ENCODE measurements at places on chromosomes 5 and 9.

DNA sequence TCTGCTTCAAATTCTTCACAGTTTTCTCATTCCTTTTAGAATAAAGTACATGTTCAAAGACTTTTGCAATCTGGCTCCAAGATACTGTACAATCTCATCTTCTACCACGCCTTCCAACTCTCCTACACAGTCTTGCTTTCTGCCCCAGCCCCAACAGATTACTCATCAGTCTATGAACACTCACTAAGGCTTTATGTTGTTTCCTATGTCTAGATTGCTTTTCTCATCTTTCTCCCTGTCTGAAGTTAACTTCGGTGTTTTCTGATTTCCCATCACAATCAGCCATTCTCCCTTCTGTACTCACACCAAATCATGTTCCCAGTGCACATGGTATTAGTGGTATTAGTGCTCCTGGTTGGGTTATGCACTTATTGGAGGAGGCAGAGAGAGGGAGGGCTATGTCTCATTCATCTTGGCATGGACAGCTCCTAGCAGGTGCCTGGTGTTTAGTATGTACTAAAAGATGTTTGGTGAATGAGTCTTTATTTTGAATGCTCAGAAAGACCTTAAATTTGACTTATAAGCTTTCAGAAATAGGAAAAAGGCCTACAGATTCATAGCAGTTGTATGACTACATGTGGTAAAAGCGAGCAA, 44.0 kb upstream of the ZNF608 start:
- no peak for DNase-seq

- no peak for DNase-seq
Observed at GRCh38 chr9:86500667-86501435, 146.6 kb upstream of the TUT7 start.

DNA sequence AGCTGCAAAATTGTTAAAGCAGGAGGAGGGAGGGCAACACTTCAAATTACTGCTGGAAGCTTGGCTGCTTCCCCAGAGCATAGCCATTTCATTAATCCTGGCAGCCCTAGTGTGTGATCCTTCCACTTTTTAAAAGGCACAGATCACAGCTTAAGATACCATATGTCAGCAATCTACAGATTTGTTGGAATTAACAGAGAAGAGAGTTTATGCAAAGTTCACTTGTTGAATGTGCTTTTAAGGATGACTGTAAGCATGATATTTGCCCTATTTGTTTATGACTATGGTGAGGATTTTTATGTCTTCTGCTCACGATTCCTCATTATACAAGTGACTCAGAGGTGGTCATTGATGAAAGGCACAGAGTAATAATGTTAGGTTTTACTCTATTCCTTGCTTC, 156.0 kb upstream of the CDKN2B start:
- no peak for DNase-seq

- no peak for DNase-seq
Observed at GRCh38 chr9:121358751-121359150, 11.3 kb downstream of the STOM start.

- DNase-seq, result no peak
Observed at GRCh38 chr9:32010322-32010721, 374.1 kb upstream of the ACO1 start.

DNA sequence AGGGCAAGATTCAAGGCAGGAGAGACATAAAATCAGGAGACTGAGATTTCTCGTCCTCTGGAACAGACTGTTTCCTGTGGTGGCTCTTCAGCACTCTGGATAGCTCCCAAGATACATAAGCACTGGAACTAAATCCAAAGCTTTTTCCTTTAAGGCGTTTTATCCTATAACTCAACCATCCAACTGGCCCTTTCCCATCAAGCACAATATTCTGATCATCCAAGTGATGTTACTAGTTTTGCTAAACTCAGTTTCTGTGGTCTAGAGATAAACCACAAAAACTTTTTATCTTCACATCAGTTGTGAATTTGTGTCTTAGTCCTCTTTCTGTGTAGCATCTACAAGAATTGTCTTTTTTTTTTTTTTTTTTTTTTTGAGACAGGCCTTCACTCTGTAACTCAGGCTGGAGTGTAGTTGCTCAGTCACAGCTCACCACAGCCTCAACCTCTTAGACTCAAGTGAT, 299.4 kb downstream of the COX7C start:
- peak; percentile 27 for DNase-seq

- no peak for DNase-seq
Observed at GRCh38 chr5:93510626-93511380, 70.2 kb downstream of the NR2F1-AS1 start.

DNA sequence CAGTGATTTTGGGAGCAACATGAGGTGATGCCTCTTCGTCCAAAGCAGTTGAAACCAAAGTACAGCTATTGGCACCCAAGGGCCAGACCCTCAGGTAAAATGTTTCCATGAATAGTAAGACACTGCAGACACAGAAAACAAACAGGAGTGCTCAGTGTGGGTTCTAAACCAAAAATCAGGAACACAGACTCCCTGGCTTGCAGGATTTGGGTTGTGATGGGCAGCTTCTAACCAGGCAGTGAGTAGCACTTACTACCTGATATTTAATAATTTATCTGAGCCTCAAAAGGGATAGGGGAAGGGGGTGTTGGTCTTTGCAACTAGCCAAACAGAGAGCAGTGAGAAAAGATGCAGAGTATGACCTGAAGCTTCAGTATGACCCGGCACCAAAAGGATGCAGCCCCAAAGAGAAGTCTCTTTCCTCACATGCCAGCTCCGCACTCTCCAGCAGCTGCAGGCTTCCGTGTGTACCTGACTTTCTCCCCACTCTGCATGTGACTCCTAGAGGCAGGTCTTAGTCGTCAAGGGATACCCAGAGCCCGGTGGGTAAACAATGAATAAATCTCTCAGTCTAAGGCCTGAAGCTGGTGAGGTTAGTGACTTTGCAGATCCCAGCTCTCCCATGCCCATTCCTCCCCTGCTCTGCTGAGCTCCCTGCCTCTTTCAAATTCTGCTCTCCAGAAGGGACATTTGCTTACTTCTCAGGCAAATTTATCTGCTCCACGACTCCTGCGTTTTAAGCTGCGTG, 105.4 kb upstream of the SPOCK1 start:
- no peak for DNase-seq

GRCh38 chr5:10465726-10466125, 24.0 kb downstream of the ROPN1L start:
- no peak for DNase-seq

- DNase-seq, result no peak
Observed at GRCh38 chr5:92780057-92780456, 801.0 kb downstream of the NR2F1-AS1 start.

- no peak for DNase-seq
Observed at GRCh38 chr5:107092695-107093094, 578.0 kb downstream of the EFNA5 start.

DNA sequence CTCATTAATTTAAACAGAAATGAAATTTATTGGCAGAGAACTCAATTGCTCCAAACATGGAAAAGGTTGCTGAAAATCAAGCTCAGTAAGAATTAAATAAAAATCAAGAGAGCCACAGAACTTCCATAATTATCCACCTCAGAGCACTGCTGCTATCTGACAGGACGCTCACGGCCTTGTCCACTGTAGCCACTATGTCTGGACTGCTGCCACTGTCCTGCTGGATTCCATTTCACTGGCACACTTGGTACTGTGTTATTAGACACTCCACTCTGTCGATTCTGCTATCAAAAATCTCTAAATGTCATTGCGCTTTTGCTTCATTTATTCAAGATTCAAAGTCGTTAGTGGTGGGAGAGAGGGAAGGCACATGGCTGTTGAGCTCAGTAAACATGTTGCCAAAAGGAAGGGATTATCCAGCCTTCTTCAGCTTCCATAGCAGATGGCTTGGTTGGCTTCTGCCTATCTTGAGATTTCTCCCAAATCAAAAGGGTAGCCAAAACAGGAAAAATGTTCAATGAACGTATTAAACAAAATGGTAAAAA, 815.0 kb downstream of the CDH18 start:
- no peak for DNase-seq

DNA sequence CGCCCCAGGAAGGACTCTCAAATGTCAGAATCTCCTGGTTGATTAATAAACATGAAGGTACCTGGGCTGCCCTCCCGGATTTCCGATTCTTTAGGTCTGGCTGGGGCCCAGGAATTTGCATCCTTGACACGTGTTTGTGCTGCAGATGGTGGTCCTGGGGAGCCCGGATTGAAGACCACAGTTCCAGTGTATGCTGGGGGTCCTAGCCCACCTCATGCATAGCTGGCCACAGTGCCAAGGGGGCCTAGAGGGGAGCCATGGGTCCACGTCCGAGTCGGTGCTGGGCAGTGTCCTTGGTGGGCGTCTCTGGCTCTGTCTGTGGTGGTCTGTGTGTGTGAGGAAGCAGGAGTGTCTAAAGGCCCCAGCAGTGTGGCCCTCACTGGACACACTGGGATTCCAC, 3.2 kb downstream of the NCS1 start:
- DNase-seq, result no peak

DNA sequence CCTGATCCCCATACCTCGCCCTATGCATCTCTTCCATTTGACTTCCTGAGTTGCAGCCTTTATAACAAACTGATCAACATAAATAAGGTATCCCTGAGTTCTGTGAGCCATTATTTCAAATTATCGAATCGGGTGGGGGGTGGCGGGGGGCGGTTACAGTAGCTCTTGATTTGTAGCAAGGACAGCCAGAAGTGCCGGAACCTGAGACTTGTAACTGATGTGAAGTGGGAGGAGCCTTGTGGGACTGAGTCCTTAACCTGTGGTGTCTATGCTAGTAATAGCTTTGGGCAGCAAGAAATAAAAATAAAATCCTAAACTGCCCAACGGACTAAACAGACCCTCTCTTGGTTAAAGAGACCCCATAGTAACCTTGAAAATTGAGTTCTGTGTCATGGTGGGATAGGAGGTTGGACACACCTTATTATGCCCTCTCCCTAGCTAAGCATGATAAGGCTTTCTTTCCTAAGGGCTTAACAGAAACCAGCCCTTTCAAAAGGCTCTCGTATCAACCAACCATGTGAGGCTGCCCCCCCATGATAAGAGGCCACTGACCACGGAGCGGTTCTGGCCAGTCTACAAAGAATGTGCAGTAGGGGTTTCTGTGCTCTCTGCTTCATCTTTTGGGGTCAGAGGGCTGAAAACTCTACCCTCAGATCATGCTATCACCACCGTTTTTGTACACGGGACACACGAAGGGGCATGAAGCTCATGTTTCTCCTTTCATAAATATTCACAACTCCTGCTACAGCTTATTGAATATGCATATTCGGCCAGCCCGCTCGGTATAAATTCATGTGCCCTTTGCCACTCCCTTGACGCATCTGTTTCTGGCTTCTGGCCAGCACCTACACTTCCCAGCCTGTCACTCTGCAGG, 39.5 kb upstream of the IQGAP2 start:
- DNase-seq, result no peak

- DNase-seq, result no peak
Observed at GRCh38 chr9:90189306-90189705, 453.3 kb downstream of the DIRAS2 start.

DNA sequence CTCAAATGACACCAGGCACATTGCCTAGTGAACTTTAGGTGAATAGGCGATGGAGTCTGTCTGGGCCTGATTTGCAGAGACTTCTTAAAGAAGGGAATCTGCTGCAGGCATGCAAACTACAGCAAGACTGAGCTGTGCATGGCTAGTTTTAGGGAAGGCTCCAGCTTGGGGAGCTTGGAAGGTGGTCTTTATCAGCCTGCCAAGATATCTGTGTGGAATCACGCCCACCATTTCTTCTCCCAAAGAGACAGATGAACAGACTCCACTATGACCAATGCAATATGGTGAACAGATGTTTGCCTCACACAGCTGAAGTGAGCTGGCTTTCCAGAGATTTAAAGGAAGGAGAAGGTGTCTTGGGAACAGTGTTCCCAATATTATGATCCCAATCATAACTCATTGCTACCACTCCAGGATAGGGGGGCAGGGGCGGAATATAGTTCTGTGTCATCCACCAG, 129.0 kb upstream of the HMHB1 start:
- DNase-seq, result no peak

DNA sequence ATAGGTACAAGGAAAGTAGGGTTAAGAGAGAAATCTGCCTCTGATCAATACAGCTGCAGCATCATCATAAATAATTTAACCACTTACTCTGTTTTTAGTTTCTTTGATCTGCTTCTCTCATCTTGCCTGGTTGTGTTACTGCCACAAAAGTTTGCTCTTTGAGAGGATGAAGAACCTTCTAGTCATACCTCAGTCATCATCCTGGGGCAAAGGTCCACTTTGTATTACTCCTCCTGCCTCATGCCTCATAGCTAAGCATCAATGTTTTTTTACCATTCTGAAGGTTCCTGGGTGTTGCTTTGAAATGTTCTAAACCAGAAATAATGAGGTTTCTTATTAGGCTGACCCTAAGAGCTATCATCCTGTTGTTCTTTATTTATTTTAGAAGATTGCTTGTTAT, 17.1 kb upstream of the TRIM36 start:
- DNase-seq, result no peak

DNA sequence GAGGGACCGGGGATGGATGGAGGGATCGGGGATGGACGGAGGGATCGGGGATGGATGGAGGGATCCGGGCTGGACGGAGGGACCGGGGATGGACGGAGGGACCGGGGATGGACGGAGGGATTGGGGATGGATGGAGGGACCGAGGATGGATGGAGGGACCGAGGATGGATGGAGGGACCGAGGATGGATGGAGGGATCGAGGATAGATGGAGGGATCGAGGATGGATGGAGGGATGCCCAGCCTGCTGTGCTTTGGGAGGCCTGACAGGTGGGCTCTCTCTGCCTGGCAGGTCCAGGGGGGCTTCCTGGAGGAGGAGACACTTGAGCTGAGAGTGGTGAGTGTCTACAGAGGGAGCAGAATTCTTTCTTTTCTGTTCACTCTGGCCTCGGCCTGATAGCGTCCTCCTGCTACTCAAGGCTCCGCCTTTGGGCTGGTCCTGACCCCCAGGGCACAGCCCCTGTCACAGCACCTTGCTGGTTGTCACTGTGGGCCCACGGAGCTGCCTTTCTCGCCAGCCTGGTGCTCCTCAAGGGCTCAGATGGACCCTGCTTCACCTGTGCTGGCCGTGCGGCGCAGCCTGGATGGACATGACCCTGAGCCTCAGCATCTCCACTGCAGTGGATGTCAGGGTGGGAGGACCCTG, 42.2 kb upstream of the RNF130 start:
- DNase-seq, result no peak

- DNase-seq, result no peak
Observed at GRCh38 chr9:4615778-4616177, 46.3 kb upstream of the PLPP6 start.

GRCh38 chr9:120947222-120947621, 20.6 kb upstream of the TRAF1 start:
- no peak for DNase-seq

DNA sequence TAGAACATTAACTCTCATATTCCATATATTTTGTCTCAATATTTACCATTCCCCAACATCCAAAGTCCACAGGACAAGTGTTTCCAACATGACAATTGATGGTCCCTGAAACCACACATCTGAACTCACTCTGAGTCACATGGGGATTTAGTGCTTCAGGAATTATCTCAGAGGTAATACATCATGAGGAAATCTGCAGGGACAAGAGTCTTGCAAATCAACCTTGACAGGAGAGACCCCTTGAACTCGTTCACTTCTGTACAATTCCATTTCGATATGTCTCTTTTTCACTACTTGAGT, 119.7 kb upstream of the ABCA1 start:
- no peak for DNase-seq
